ENCODE measurements at places on chromosomes 4 and X.

- DNase-seq: no peak
Observed at GRCh38 chr4:75490155-75490554, 24.0 kb downstream of the RCHY1 start.

- no peak for DNase-seq
Observed at GRCh38 chr4:73885574-73886267, 16.5 kb downstream of the CXCL1 start.

DNA sequence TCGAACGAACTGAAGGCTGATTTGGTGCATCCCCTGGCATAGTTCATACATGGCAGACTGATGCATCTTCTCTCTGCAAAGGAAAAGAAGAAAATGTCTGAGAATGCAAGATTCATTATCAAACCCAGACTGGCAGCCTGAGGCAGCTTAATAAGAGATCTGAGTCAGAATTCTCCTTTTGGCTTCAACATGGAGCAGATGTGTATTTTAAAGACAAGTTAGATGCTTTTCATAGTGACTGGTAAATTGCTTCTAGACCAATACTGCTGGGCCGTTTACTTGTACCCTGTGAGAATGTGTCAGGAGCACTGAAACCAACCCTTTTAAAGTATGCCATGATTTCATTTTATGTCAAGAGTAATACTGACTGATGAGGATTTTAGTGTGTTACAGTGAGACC is 322.0 kb downstream of the NR3C2 start:
- DNase-seq: no peak

- DNase-seq: no peak
Observed at GRCh38 chrX:4043951-4044350, 330.5 kb upstream of the PRKX start.

- DNase-seq: no peak
Observed at GRCh38 chr4:48904101-48904500, 2.5 kb downstream of the OCIAD2 start.

DNA sequence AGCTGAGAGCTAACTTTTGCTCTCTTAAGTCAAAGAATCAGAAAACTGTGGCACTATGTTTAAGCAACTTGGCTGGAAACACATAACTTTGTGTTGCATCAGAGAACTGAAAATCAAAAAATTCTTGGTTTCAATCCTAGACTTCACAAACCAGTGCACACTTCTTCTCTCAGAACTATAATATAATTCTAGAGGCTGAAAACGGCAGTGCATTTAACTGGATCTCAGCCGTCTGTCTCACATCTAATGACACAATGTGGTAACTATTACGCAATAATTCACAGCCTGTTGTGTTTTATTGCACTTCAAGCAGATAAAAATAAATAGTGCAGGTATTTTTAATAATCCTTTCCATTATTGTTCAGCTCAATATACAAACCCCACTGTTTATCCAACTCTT is 260.6 kb upstream of the DIAPH2 start:
- no peak for DNase-seq

- no peak for DNase-seq
Observed at GRCh38 chr4:6916069-6916586, 6.5 kb downstream of the TBC1D14 start.

GRCh38 chr4:184534511-184535391 is 60.4 kb upstream of the IRF2 start:
- peak; percentile 54 for DNase-seq
